Femur (tissue), 1 donor: ENCODE measurements at places on chromosomes 5 and 9.
A peak's percentile ranks its signal among the peaks of the same experiment; 100 is the strongest.

DNA sequence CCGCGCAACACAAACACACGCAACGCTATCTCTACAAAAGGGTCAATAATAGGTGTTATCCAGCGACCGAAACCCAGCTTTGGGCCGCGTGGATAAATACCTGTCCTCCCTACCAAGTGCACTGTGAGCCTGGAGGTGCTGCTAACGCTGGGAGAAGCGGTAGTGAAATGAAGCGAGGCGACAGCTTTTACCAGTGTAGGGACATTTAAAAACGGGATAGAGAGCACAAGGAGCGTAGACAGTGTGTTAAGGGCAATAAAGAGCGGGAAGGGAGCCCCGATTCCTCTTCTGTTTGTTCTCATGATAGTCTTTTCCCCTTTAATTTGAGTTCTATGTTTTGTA is 421 bp upstream of the DEPDC1B start:
- no peak for DNase-seq

DNA sequence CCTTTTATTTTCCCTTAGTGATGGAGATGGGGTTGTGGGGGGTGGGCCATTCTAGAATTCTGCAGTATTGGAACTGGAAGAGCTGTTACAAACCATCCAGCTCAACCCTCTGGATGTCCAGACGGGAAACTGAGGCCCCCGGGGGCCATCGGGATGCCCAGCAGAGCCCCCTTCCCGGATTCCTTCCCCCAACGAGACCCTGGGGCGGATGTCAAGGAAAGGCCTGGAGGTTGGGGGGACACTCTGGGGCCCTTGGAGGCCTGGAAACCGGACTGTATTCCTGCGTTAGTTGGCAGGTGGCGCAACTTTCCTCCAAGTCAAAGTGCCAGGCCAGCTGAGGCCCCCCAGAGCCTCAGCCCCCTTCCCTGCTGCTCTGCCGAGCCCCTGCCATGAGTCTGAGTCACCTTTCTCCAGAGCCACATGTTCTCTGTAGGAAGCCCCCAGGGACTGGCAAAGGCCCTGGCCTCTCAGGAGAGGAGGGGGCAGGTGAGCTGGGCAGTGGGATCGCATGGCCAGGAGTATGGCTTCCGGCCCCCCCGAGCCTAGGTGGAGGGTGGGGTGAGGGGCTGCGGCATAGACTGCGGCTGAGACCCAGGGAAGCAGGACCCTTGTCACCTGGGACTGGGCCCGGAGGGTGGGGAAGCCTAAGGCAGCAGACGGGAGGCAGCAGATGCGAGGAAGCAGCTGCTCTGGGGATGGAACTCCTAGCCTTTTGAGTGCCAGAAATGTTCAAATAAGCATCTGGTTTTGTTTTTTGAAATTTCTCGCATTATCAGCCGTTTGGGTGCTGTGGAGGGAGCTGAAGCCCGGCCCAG is 17.8 kb upstream of the FIBCD1 start:
- no peak for DNase-seq

DNA sequence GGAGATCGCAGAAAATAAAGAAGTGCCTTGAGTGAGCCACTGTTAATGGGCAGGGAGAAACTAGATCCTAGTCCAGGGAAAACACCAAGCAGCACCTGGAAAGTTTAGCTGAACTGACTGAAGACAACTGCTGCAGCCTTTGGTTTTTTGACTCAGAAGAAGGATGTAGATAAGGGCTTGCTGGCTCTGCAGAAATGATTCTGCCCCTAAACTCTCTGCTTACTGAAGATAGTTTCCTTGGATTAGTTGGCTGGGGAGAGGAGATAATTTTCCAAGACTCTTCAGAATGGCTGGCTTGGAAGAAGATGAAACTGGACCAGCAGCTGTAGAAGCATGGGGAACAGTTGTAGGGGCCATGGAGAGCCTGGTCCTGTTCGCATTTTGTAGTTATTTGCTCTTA is 471.8 kb downstream of the KDM4C start:
- no peak for DNase-seq

- DNase-seq, result no peak
These were observed 37.8 kb downstream of the ASTN2 start for GRCh38 chr9:117377046-117377445.

DNA sequence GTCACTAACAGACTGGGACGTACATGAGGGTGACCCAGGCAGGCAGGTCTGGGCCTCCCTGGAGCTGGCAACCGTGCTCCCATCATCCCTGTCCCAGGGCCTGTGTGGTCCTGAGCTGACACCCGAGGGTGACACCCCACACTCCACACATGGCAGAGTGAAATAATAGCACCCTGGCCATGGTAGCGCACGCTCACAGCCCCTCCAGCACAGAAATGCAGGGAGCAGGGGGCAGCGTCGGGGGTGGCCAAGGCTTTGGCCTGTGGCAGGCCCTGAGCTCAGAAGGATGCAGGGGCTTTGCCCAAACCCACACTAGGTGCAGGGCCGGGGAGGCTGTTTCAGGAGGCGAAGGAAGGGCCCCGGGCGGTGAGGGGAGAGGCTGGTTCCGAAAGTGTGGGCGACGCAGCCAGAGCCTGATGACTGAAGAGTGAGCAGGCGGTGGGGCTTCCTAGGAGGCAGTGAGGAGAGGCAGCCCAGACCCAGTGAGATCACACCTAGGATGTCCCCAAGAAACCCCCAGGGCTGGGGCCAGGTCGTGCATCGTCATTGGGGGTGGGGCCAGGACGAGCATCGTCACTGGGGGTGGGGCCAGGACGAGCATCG is 12.9 kb downstream of the OR2V2 start:
- DNase-seq, result peak; percentile 34

GRCh38 chr5:30387974-30388632 is 805.4 kb upstream of the CDH6 start:
- DNase-seq, result no peak

GRCh38 chr9:11676821-11677220 is 1016.4 kb upstream of the TYRP1 start:
- DNase-seq, result no peak

GRCh38 chr9:116323571-116323970 is 170.0 kb downstream of the PAPPA start:
- no peak for DNase-seq
